Stomach (tissue), 19 donors: ENCODE measurements at places on chromosomes 11 and 22. TPM values are rescaled to one million over a fixed set of nuclear protein-coding genes. Genes with fewer than 3 reads are reported as not detected.

VPREB1 gene
- not detected for total RNA-seq

GUCY1A2 gene
- 6.1 TPM for total RNA-seq

CENATAC gene
- 34.8 TPM for total RNA-seq

- no peaks in the 10 kb centered on the region for H3K27me3 ChIP-seq
- no peaks in the 10 kb centered on the region for H3K4me1 ChIP-seq
- no peak overlapping the region for H3K27ac ChIP-seq
Measured at GRCh38 chr11:88384004-88384668, 46.6 kb upstream of the CTSC start.

DNA sequence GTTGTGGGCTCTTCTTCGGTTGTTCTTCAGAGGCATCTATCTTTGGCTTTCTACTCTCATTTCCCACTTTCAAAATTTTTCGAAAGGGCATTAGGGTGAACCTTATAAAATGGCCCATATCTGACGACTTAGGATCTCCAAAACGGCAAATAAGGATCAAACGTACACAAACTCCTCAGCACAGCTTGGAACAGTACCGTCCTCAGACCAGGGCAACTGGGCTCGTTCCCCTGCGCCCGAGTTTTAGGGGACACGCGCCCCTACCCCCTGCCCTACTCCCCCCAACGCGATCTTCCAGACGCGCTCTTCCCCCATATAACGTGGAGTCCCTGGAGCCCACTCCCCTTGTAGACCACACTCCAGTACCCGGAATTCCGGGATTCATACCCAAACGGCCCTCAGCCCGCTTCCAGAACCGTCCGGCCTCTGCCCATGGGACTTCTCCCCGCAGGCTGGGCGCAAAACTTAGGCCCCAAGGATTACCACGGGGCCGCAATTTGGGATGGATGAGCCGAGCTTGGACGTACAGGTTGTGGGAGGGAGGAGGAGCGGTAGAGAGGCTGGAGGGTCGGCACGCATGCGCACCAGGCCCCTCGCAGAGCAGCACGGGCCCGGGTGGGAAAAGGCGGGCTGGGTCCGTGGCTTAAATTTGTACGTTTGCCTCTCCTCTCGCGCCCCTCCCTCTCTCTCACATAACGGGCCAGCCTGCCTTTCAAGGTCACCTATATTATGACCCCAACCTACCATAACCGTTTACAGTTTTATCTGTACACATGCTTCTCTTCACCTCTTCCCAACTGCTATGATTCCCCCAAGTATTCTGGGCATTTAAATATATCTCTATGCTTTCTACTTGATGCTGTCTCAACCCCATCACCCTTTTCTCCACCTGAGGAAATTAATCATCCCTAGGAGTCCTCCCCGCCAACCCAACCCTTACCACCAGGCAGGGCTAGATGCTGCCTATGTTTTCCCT, 3.4 kb downstream of the CCDC89 start:
- peaks cover 44% of the 10 kb centered on the region for H3K4me1 ChIP-seq
- H3K27me3 ChIP-seq, result no peaks in the 10 kb centered on the region
- H3K36me3 ChIP-seq, result no peaks in the 10 kb centered on the region
- peak overlapping the region; percentile 69 for H3K27ac ChIP-seq

DNA sequence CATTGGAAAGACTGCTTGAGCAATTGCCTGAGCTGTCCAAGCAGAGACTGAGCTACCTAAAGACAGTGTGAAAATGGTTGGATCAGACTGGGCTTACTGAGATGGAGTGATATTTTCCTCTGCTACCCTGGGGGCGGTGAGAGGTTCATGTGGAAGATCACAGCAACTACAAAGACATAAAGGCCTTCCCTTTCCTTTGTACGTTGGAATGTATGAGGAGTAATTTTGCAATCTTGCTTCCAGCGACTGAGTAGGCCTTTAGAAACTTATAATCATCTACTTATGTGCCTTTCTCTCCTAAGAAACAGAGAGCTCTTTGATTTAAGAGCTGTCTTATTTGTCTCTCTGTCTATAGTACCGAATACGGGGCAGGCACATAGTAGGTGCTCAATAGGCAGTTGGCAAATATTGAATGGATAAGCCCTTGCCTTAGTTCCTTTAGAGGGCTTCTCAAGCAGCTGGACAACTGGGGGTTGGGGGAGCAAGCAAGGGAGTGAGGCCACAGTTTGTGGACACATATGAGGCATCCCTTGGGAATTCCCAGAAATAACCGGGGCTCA, 2.4 kb upstream of the HEPACAM start:
- H3K4me1 ChIP-seq, result no peaks in the 10 kb centered on the region
- DNase-seq, result no peak
- H3K27me3 ChIP-seq, result no peaks in the 10 kb centered on the region
- no peak overlapping the region for H3K27ac ChIP-seq
- H3K36me3 ChIP-seq, result no peaks in the 10 kb centered on the region

DNA sequence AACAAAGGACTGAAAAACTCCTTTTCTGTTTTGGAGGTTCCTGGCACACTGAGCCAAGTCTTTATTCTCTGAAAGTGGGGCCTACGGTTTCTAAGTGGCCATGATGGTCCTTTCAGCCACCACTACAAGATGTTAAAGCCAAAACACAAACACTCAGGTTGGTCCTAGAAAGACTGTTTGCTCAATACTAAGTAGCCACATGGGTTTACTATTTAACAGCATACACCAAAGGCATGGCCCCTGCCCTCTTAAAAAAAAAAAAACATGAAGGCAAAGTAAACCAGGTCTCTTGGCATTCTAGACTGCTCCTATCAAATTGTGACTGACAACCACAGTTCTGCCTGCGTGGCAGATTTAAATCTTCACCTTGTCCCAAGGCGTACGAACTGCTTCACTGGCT, 123.6 kb upstream of the BID start:
- H3K4me3 ChIP-seq, result no peak overlapping the region
- DNase-seq, result no peak
- H3K4me1 ChIP-seq, result no peaks in the 10 kb centered on the region
- no peak overlapping the region for H3K27ac ChIP-seq
- H3K36me3 ChIP-seq, result peaks cover 83% of the 10 kb centered on the region

GRCh38 chr11:115580927-115581680, 76.9 kb upstream of the CADM1 start:
- H3K4me3 ChIP-seq, result no peak overlapping the region

GRCh38 chr11:65225279-65226102, 36.3 kb upstream of the POLA2 start:
- H3K4me3 ChIP-seq, result peak overlapping the region; percentile 51
- no peaks in the 10 kb centered on the region for H3K36me3 ChIP-seq
- DNase-seq, result peak; percentile 69
- no peaks in the 10 kb centered on the region for H3K27me3 ChIP-seq

DNA sequence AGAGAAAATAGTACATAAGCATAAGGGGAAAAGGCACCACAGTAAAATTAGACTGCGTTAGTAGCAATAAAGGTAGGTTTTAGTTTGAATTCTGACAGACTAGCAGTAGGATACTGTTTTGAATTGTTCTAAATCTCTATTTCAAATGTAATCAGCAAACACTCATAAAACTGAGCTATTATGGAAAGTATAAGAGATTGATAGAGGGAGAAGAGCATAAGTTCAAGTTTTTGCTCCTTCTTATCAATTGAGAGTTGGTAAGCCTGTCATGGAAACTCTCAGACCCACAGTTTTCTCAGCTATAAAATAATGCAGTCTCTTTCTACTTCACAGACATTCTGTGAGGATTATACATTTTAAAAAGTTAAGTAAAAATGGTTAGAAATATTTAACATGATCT, 840.2 kb upstream of the CNTN5 start:
- no peak overlapping the region for H3K27ac ChIP-seq
- no peaks in the 10 kb centered on the region for H3K27me3 ChIP-seq
- no peaks in the 10 kb centered on the region for H3K36me3 ChIP-seq
- DNase-seq, result no peak

DNA sequence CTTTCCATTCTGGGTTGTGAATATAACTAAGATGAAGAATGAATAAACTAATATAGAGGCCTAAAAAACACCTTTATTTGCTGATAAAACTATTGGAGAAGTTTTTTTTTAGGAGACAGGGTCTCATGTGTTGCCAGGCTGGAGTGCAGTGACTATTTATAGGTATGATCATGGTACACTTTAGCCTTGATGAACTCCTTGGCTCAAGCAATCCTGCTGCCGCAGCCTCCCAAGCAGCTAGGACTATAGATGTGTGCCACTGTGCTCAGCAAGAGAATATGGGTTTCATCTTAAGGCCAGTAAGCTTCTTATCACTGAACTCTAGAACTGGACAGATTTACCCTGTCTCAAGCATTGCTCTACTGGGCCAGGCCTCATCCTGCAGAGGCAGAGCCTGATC, 26.6 kb downstream of the CCDC90B start:
- no peak overlapping the region for H3K4me3 ChIP-seq
- no peaks in the 10 kb centered on the region for H3K4me1 ChIP-seq
- DNase-seq, result no peak
- H3K27ac ChIP-seq, result no peak overlapping the region

DNA sequence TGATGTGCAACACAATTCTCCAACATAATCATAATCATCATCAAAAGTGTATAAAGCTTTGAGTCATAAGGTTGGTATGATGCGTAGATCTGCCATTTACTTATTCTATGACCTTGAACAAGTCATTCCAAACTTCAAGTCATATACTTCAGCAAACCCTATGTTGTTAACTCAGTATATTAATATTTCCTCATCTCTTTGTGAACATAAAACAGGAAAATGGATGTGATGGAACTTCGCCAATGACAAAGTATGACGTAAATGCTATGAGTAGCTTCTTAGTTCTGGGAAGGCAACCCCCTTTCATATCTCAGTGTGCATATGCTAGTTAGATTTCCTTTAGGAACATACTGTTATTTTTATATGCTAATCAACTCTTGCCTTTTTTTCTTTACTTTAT, 102.7 kb upstream of the ANO3 start:
- no peak overlapping the region for H3K27ac ChIP-seq
- no peaks in the 10 kb centered on the region for H3K36me3 ChIP-seq
- H3K4me1 ChIP-seq, result no peaks in the 10 kb centered on the region

DNA sequence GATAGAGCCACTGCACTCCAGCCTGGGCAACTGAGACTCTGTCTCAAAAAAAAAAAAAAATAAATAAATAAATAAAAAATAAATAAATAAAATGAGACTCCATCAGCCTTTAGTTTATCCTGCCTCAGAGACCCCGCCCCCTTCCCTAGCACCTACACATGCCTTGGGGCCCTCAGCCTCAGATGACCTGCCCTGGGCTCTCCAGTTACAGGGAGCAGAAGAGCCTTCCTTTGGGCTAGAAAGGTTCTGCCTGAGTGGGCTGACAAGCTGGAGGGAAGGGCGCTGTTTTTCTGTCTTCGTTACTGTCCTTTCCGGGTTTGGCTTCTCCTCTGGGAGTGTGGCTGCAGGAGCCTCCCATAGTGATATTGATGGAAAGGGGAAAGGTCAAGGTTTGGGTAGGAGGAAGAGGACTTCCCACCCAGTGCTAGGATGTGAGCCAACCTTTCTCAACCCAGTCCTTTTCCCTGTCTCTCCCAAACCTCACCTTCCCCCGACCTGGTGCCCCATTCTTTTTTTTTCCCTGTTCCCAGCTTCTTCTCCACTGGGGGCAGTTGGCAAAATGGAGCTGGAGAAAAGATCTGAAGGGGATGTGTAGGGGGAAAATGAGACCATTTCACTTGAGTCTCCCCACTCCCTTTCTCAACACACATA, 1.5 kb upstream of the SF3B2 start:
- H3K27ac ChIP-seq, result peak overlapping the region; percentile 90
- no peak for DNase-seq
- peaks cover 24% of the 10 kb centered on the region for H3K36me3 ChIP-seq
- H3K4me1 ChIP-seq, result peaks cover 28% of the 10 kb centered on the region
- peaks cover 19% of the 10 kb centered on the region for H3K27me3 ChIP-seq

GRCh38 chr11:35235936-35236666, 97.1 kb downstream of the CD44 start:
- H3K27me3 ChIP-seq, result no peaks in the 10 kb centered on the region
- peaks cover 25% of the 10 kb centered on the region for H3K4me1 ChIP-seq
- peaks cover 4% of the 10 kb centered on the region for H3K36me3 ChIP-seq
- no peak overlapping the region for H3K4me3 ChIP-seq
- DNase-seq, result peak; percentile 72

GRCh38 chr22:27726331-27726685, 75.2 kb downstream of the MN1 start:
- peak overlapping the region; percentile 66 for H3K27ac ChIP-seq
- H3K36me3 ChIP-seq, result no peaks in the 10 kb centered on the region
- no peaks in the 10 kb centered on the region for H3K27me3 ChIP-seq
- H3K4me3 ChIP-seq, result no peak overlapping the region
- no peak for DNase-seq

DNA sequence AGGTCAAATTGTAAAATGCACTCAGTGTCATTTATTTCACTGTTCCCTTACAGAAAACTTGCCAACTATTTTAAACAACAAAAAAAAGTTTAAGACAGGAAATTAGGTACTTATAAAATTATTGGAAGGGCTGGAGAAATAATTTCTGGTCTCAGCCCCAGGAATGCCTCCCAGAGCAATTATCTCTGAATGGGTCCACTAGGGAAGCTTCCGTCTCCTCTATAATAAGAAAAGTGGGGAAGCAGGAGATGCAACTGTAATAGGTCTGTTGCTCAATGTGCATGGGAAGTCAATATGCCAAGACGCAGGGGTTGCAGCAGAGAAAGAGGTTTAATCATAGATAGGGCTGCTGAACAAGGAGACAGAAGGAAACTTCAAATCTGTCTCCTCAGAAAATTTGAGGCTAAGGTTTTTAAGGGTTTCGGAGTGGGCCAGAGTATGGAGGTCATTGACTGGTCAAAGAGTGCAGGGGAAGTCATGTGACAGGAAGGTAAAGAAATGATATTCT, 10.9 kb upstream of the RNF141 start:
- no peaks in the 10 kb centered on the region for H3K27me3 ChIP-seq
- no peaks in the 10 kb centered on the region for H3K4me1 ChIP-seq
- H3K27ac ChIP-seq, result no peak overlapping the region
- DNase-seq, result no peak

GRCh38 chr11:122234257-122234656, 118.2 kb upstream of the BLID start:
- H3K4me1 ChIP-seq, result peaks cover 6% of the 10 kb centered on the region
- H3K27me3 ChIP-seq, result no peaks in the 10 kb centered on the region
- no peaks in the 10 kb centered on the region for H3K36me3 ChIP-seq
- no peak for DNase-seq

DNA sequence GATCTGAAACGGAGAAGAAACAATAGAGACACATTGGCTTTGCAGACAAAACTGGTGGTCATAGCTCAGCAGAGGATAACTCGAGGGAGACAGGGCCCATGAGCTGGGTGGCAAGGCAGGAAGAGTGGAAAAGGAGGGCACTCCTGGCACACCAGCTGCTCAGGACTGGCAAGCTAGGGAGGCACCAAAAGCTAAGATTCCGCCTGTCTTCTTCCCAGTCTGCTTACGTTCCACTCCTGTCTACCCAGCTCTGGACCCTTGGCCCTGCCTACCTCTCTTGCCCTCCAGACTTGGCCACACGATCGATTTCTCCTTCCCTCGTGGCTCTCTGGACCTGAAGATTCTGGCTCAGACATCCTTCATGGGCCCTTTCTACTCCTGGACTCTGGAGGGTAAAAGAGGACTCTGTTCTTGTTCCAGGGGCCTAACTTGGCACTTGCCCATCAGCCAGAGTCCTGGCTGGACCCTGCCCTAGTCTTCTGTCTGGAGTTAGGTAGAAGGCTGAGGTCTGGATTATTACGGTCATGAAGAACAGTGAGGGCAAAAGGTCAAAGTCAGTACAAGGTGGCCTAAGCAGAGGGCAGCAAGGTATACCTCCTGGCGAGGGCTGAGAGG, 115.2 kb upstream of the PITPNB start:
- DNase-seq, result no peak
- no peak overlapping the region for H3K4me3 ChIP-seq
- no peak overlapping the region for H3K27ac ChIP-seq
- no peaks in the 10 kb centered on the region for H3K27me3 ChIP-seq
- H3K4me1 ChIP-seq, result peaks cover 27% of the 10 kb centered on the region
- no peaks in the 10 kb centered on the region for H3K36me3 ChIP-seq

- no peak overlapping the region for H3K4me3 ChIP-seq
- no peaks in the 10 kb centered on the region for H3K4me1 ChIP-seq
- no peaks in the 10 kb centered on the region for H3K36me3 ChIP-seq
- DNase-seq, result no peak
Measured at GRCh38 chr11:35893796-35894475, 49.9 kb upstream of the LDLRAD3 start.
